ENCODE measurements at places on chromosomes 5 and 9. TPM values are rescaled to one million over a fixed set of nuclear protein-coding genes. Genes with fewer than 3 reads are reported as not detected.

- DNase-seq, result no peak
Measured at GRCh38 chr9:110027671-110028081, 180.3 kb downstream of the C9orf152 start.

DNA sequence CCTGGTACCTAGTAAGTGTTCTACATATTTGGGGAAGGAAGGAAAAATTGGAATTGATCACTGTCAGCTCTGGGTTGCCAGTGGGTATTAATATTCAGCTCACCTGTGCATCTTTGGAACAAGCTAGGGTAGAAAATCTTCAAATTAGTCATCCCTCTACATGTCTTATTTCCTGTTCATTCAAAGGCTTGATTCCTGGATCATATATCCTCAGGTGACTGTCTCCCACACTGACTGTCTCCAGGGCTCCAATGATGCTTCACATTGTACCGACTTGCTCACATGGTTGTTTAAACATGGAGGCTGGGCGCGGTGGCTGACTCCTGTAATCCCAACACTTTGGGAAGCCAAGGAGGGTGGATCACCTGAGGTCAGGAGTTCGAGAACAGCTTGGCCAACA lies 11.6 kb upstream of the SUSD1 start:
- no peak for DNase-seq

GRCh38 chr9:113341712-113342410 lies 1.8 kb upstream of the WDR31 start:
- DNase-seq, result no peak

- DNase-seq, result no peak
Measured at GRCh38 chr9:76221423-76221822, 172.8 kb downstream of the RFK start.

DNA sequence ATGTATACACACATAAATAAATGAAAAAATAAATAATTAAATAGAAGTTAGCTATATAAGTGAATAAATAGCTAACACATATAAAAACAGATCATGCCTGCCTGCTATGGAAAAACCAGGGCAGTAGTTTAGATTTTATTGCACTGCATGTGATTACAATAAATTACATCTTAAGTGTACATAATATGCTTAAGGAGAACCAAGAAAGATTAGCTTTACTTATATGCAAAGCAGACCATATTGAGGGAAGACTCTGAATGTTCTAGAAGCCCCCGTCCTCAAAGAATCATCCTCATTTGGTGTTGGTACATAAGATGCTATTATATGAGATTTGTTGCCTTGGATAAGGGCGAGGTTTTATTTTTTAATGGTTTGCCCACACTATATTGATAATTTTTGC lies 5.9 kb upstream of the CTXN3 start:
- no peak for DNase-seq

GRCh38 chr5:105680858-105681475 lies 1989.8 kb downstream of the EFNA5 start:
- DNase-seq, result no peak

DNA sequence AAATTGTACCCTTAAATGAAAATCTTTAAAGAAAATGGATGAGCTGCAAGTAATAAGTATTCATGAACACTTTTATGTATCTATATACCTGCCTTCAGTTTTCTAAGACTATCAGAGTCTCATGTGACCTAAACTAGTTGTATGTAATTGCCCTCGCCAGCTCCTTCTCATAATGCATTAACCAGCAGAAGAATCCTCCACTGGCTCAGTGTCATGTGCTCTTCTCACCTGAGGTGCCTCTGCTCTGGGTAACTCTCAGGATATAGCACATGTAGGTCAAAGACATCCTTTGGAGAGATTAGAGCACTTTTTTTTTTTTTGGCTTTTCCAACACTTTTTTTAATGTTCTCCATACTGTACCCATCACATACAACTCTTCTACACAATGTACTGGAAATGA lies 183.7 kb upstream of the GNA14 start:
- DNase-seq, result no peak

DNA sequence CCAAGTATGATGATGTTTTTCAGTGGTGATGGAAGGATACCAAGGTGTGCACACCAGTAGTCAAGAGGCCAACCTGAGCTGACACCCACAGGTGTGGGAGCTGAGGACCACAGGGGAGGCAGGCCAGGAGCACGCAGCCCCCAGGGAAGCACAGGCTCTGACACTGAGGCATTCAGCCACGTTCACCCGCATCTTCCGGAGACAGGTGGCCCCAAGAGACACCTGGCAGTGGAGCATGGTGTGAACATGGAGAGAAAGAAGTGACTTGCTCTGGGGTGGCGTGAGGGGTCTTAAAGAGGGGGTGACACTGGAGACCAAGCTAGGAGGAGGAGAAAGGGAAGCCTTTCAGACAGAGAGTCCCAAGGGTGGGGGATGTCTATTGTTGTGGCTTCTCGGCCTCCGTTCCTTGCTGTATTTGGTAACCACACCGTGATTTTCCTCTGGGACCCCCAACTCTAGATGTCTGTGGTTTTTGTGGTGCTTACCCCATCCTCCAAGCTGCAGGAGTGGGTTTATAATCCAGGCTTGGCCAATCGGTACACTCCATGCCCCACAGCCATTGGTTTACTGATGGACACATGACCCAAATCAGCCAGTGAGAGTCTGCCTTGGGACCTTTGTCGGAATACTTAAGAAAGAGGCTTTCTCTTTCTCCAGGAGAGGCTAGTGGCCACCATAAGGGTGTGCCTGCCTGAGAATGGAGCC lies 84.6 kb downstream of the HRH2 start:
- no peak for DNase-seq

WDR41 gene
- 27.0 TPM for total RNA-seq

ORM2 gene
- total RNA-seq, result not detected
